ENCODE measurements at places on chromosomes 11 and 22.

GRCh38 chr11:70252844-70253243 lies 17.6 kb upstream of the PPFIA1 start:
- no peak for DNase-seq

- DNase-seq = no peak
Measured at GRCh38 chr11:17513853-17514252, 30.4 kb downstream of the USH1C start.

DNA sequence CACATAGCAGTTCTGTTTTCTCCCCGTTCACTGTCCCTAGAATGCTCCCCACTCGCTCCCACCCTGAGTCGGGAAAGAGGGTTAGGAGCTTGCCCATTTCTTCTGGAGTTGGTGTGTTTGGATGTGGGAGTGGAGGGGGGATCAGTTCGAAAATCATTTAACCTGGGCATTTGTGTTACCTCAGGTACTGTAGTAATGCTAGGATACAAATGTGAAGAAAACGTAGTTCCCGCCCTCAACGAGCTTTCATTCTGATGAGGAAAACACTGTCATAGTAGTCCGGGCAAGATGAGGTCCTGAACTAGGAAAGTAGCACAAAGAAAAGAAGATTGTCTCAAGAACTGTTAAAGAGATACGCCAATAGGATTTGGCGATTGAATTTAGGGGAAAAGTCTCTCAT lies 539 bp downstream of the SDHD start:
- no peak for DNase-seq

GRCh38 chr11:24497831-24498230 lies 978 bp downstream of the LUZP2 start:
- DNase-seq = no peak

DNA sequence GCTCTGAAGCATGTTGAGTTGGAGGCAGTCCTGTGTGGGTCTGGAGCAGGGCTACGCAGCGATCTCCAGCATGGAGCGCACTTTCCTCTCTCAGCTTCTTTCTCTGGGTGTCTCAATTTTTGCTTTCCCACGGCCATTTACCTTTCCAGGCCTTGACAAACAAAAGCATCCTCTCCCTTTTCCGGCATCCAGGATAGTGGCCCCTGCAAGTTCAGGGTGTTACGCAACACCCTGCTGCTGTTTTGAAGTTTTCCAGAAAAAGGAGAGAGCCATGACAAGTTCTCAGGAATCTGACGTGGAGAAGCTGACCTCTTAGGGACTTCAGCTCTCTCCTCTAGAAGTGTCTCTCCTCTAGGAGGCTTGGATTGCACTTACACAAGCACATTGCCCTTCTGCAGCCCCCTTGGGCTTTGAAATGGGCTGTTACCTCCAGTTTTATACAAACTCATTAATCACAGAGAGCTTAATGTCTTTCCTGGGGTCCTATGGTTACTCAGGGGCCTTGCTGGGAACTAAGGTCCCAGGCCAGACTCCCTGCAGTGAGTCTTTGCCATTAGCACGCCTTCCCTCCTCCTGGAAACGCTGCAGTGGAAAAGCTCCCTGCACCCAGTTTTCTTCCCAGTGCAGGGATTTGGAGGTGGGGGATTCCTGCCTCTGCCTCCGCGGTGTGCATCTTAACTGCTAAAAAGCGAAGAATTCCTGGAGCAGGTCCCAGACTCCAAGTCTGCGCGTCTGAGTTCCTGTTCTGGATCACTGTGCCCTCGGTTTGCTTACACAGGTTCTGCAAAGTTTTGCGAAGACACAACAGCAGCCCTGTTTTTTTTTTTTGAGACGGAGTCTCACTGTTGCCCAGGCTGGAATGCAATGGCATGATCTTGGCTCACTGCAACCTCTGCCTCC lies 80.4 kb downstream of the BARX2 start:
- no peak for DNase-seq

DNA sequence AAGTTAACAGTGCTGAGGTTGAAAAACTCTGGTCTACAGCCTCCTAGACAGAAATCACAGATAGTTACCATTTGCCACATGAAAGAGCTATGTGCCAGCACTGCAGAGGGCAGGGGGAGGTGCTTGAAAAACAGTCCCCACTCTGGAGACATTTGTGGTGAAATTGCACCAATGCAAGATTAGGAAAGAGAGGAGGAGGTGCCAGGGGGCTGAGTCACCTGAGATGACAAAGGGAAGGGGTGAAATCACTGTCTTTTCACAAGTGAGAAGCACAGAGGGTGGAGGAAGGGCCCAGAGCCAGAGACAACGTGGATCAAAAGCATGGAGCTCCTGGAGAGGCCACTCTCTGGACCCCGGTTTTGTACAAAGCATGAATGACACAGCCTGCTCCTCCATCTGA lies 196.3 kb downstream of the BUD13 start:
- peak; percentile 2 for DNase-seq

DNA sequence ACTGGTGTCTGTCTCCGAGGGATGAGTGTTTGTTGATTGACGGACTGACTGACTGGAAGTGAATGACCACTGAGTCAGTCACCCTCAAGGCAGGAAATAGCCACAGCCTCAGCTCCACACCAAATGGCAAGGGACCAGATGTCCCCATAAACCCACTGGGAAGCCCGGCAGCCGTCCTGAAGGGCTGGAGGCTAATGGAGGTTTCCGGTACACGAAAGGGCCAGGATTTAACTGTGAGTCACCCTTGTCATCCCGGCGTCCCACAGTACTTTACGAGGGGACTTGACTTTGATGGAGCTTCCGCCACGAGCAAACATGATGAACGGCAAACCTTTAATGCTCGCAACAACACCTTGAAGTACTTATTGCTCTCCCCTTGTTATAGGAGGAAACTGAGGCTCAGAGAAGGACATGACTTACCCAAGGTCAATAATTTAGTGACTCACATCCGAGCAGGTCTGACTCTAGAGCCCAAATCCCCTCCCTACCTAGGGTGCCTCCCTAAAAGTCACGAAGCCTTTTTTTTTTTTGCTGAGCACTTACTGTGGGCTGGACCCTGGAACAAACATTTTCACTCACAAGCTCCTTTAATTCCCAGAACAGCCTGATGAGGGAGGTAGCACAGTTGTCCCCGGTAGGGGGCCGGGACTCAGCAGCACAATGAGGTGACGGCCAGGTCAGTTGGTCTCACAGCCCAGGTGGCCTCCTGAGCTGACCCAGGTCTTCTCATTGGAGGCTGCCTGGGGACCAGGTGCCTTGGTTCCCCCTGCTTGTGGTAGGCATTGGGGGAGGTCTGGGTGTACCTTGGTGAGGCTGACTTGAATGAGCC lies 25.2 kb upstream of the GCAT start:
- no peak for DNase-seq

DNA sequence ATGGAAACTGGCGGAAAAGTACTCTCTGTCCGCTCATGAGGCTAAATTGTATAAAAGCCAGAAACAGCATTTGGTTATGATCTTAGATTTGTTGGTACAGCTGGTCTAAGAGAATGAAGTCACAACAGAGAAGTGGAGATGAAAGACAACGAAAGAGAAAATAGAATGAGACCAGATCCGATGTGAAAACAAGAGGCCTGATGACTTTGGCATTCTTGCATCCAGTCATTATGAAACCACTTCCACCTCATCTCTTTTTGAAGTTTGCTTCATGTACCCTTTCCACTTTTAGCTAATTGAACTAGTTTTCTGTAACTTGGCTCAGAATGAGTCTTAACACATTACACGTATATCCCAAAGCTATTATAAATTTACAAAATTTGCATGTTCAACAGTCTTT lies 1431.7 kb downstream of the LRRC4C start:
- DNase-seq = no peak

- DNase-seq = no peak
Measured at GRCh38 chr11:116928102-116928777, 90.8 kb upstream of the APOA1 start.

GRCh38 chr22:33518405-33518804 lies 401.9 kb downstream of the LARGE1 start:
- DNase-seq = no peak

DNA sequence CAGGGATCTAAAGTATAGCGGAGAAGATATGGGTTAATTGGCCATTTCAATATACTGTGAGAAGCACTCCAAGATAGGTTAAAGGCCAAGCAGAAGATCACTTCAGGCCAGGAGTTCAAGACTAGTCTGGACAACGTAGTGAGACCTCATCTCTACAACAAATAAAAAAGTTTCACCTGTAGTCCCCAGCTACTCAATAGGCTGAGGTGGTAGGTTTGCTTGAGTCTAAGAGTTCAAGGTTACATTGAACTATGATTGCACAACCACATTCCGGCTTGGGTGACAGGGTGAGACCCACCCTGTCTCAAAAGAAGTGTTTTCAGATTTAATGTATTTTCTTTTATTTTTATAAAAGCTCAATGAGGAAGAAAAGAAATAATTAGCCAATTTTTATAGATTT lies 25.4 kb downstream of the PATL1 start:
- no peak for DNase-seq

Measured in foreskin keratinocyte (primary cell).